ENCODE measurements at places on chromosomes 4 and X.

DNA sequence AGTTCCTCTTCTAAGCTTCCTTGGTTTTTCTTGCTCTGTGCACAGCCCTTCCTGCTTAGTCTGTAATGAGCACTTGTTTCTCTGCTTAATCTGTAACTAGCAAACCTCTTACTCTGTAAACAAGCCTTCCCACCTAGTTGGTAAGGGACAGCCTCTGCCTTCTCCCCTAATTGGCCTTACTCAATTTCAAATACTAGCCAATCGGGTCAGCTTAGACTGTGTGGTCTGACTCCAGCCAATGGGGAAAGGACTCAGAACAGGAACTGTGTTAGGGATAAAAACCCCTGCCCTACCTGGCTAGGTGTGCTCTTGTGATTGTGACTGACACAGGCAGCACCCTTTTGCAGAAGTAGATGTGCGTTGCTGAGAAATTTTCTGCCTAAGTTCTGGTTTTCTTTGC, 136.5 kb upstream of the AADAT start:
- DNase-seq: peak; percentile 31

GRCh38 chrX:154478728-154479622, at the start of gene LAGE3:
LAGE3 (minus strand) TSS chrX:154479281; CDS start chrX:154478915, 366 bp downstream.
- DNase-seq: peak; percentile 94

- DNase-seq: peak; percentile 13
These were observed 70.6 kb downstream of the ARFIP1 start for GRCh38 chr4:152850377-152850776.

- DNase-seq: no peak
These were observed 79.5 kb downstream of the KDM6A start for GRCh38 chrX:44952329-44953027.

GRCh38 chr4:1984406-1985191, 24.2 kb downstream of the NELFA start:
- no peak for DNase-seq

DNA sequence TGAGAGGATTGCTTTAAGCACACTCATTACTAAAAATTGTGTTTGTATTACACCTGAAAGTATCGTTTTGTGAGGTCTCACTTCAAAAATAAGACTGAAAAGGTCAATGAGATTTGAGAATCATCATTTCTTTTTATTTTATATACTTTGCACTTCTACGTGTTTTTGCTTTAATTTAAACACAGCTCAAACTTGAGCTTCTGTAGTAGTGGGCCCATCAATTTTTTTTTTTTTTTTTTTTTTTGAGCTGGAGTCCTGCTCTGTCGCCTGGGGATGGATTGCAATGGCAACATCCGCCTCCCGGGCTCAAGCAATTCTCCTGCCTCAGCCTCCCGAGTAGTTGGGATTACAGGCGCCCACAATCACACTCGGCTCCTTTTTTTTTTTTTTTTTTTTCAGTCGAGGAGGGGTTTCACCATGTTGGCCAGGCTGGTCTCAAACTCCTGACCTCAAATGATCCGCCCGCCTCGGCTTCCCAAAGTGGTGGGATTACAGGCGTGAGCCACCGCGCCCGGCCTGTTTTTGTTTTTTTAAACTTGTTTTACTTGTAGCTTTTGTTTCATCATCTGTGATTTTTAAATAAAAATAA, 1.5 kb downstream of the GSTCD start:
- no peak for DNase-seq

DNA sequence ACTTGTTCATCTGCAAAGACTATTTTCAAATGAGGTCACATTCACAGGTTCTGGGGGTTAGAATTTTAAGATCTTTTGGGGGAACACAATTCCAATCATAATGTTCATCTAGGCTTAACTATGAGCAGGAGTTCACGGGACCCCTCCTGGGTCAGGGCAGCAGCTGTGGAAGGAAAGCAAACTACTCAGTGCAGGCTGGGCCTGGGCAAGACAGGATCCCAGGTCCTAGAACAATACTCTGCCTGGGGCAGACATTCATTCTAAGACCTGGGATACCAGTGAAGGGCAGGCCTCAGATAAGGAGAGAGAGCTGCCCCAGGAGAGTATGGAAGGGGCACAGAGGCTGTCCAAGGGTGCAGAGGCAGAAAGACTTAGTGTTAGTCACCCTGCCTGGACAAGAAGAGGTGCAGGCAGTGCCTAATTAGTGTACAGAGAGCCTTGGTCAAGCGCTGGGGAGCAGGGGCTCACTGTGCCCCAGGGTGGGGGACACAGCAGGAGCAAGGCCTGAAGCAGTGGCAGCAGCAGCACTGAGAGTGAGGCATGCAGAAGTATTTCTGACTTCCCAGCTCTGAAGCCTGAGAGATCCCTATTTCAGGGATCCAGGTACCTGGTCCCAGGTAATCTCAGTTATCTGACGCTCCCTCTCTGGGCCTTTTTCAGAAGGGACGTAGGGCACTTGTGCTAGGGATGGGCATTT, 123.0 kb upstream of the MAMLD1 start:
- no peak for DNase-seq

- DNase-seq: no peak
These were observed 14.2 kb upstream of the FNIP2 start for GRCh38 chr4:158754385-158755180.

DNA sequence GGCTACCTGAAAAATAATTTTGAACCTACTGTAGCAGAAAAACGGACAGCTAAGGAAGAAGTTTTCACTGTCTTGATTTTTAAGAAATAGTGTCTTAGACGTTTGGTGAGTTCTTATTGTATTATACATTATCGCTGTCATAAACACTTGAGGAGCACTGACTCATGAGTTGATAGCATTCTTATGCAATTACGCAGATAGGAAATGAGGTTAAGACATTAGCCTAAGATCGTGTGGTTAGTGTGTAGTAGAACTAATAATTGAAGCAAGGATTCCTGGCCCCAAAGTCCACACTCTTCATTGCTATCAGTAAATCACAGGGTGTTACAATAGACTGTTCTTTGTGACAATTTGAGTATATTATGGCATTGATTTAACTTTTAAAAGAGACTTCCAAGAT, 238.1 kb downstream of the ARAP2 start:
- no peak for DNase-seq

- no peak for DNase-seq
These were observed 37.4 kb downstream of the PDLIM5 start for GRCh38 chr4:94489098-94489497.

Measured in hepatocyte (in vitro differentiated cells).